ENCODE measurements at places on chromosomes 3 and 15.
A peak's percentile ranks its signal among the peaks of the same experiment; 100 is the strongest.

- no peak for DNase-seq
Observed at GRCh38 chr3:13031621-13032020, 41.6 kb downstream of the IQSEC1 start.

DNA sequence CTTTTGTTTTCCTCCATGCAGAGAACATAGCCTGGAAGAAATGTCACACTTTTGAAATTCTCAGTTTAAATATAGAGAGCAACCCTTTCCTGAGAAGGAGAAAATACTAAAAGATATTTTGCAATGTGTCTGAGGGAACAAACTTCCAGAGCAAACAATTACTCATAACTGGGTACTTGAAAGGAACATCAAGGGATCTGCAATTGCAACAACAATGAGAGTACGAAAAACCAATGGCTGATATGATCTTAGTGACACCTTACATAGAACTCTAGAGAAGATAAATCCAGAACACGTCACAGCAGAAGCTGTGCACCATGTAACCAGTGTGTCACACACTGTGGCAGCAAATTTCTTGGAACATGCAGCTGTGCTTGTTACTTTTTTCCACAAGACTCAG lies 14.6 kb upstream of the ARPP21 start:
- DNase-seq: no peak

GRCh38 chr15:84831613-84832012 lies 14.5 kb downstream of the ALPK3 start:
- DNase-seq: no peak

DNA sequence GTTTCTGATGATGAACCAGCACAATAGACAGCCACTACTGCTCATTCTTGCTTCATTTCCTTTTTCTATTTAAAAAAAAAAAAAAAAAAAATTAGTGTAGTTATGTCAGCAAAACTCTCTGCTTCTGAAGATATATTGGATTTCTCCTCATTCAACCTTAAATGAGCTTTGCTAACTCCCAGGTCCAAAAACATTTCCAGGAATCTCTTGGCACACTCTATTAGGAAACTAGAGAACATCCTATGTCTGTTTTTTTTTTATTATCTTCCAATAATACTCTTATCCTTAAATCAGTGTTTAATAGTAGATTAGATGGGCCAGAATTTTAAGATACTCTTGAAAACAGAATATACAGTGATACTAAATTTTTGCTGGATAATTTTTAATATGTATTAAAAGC lies 398.0 kb downstream of the NAALADL2 start:
- no peak for DNase-seq

DNA sequence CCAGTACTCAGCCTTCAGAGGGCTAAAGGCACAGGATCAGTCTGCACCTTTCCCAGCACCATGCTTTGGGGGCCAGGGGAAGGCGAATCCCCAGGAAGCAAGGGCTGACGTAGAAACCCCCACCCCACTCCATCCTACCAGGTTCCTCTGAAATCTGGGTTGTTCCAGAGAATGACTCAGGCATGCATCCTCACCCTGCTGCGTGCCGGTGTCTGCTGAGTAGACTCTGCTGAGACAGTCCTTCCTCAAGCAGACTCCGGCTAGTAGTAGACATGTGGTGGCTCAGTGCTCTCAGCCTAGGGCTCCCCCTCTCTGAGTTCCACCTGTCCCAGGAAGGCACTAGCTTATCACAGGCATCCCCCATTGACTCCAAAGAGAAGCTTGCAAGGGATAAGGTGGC lies 9.0 kb downstream of the TMEM43 start:
- no peak for DNase-seq

- DNase-seq: no peak
Observed at GRCh38 chr3:65303431-65303830, 615.6 kb upstream of the ADAMTS9 start.

GRCh38 chr15:64249883-64250575 lies 87.2 kb upstream of the PPIB start:
- DNase-seq: no peak

GRCh38 chr3:58965865-58966264 lies 84.0 kb downstream of the CFAP20DC start:
- no peak for DNase-seq

DNA sequence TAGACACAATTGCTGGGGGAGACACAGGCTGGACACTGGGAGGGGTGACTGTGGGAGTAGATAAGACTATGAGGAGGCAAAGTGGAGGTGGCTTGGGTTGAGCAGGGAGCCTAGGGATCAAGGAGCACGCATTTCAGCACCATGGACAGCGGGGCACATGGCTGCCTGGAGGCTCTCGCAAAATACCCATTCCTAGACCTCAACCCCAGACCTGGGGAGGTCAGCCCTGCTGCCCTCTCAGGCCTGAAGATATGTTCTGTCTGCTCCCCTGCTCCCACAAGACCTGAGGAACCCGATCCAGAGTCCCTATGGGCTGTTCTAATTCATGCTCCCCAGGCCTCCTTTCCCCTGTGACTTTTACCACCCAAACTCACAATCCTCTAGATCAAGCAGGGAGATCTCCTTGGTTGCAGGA lies 16.0 kb upstream of the CPEB1 start:
- peak; percentile 54 for DNase-seq

DNA sequence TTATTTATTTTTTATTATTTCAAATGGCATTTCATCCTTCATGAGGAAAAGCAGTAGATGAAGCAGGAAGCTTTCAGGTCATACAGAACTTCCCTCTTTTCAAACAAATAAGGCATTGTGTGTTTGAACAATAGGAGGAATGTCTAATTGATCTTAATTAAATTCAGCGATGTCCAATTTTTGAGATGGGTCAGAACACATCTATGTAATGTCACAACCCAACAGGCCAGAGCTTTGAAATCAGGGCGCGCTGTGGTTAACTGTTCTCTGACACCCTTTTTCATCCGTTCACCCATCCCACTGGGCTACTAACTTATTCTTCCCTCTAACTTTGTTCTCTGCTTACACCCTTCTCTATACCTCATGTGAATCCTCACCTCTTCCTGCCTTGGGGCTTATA lies 510.5 kb downstream of the FOXP1 start:
- no peak for DNase-seq

DNA sequence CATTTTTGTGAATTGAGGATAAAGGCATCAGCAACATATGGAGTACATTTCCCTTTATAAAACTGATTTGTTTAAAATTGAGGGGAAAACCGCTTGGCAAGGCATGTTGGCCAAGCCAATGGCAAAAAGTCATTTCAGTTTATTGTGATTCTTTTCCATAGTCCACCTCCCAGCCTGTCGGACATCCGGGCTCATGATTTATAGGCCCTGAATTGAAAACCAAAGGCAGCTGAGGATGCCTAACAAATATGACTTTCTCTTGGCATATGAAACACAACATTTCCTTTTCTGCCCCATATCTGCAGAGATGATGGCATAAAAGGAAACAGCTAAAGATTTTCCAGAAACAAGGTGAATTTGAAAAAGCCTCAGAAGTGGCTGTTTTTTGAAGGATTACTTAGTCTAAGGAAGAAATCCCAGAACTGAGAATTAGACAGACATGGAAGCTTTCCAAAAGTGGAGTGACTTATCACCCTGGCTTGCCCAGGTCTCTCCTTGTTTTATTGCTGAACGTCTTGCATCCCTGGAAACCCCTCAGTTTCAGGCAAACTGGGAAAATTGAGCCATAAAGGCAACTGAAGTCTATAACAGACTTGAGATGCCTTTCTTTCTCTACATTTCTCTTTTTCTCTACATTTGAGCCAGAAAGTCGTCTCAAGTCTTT lies 74.0 kb downstream of the COL8A1 start:
- DNase-seq: no peak

GRCh38 chr15:83587091-83587490 lies 66.8 kb upstream of the ADAMTSL3 start:
- DNase-seq: no peak
